AG04450 (cell line): ENCODE measurements at places on chromosomes 1 and 21. TPM values are rescaled to one million over a fixed set of nuclear protein-coding genes. Genes with fewer than 3 reads are reported as not detected.

GRCh38 chr21:46347791-46348381 is 23.9 kb downstream of the PCNT start:
- DNase-seq: no peak

GRCh38 chr1:186605762-186606350 is 74.4 kb downstream of the PTGS2 start:
- DNase-seq: peak; percentile 11

DNA sequence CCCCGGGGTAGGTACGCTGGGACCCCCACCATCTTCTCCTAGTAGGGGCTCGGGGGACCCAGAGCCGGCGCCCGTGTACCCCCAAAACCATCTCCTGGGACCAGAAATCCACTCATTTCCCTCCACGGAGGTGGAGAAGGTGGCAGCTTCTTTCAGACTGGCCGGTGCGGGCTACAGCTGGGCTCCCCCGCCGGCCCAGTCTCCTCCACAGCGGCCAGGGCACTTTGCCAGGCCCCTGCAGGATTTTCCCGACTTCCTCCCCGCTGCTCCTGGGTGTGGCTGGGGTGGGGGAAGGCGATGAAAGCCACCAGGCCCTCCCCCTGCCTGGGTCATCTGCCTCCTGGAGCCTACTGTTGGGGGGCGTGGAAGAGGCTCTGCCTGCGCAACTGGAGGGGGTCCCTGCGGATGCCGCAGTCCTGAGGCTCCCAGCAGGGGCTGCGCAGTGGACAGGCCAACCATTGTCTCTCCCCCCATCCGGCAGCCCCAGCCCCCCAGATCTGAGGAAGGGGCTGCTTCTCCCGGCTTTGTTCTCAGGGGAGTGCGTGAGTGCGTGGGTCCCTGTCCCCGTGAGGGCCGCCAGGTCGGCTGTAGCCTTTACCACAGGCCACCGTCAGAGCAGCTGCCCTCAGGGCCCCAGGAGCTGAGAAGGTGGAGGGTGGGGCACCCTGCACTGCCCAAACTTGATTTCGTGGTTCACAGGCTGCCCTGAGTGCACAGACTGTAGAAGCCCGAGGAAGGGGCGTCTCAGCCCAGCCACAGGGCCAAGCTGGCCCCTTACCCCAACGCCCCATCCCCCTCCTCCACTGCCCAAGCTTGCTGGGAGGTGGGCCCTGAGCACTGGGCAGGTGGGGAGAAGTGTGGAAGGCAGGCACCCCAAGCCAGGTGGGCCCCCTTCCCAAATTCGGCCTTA is 1.3 kb downstream of the AGRN start:
- peak; percentile 15 for DNase-seq

DNA sequence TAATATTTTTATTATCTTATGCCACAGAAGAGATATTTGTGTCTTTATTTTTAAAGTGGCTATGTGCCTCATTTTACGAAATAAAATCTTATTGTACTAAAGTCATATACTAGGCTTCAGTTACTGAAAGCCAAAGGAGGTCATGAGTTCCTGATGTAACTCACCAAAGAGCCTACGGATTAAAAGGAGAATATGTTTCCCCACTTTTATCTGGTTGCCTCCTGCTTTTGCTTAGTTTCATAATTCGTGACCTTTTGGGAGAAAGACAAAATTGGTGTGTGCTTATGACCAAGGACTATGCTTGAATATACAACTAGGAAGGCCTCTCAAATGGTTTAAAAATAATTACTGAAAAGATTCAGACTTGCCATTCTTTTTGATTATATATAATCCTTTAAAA is 18.2 kb upstream of the AHCTF1 start:
- no peak for DNase-seq

DNA sequence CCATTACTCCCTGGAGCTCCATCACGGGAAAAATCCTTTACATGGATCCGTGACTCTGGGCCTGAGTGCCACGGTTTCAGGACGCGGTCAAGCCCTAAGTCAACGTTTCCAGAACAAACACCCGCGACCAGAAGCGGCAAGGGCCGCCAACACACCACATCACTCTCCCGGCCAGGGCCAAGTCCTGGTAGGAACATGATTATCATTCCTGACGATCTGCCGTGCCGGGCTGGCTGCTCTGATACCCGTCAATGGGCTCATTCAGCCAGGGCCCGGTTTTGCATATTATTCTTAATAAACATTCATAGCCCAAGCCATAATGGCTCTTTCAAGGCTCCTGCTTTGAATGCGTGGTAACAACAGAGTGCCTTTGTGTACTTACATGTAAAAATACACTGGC is 44.6 kb upstream of the SIM2 start:
- DNase-seq: no peak

DNA sequence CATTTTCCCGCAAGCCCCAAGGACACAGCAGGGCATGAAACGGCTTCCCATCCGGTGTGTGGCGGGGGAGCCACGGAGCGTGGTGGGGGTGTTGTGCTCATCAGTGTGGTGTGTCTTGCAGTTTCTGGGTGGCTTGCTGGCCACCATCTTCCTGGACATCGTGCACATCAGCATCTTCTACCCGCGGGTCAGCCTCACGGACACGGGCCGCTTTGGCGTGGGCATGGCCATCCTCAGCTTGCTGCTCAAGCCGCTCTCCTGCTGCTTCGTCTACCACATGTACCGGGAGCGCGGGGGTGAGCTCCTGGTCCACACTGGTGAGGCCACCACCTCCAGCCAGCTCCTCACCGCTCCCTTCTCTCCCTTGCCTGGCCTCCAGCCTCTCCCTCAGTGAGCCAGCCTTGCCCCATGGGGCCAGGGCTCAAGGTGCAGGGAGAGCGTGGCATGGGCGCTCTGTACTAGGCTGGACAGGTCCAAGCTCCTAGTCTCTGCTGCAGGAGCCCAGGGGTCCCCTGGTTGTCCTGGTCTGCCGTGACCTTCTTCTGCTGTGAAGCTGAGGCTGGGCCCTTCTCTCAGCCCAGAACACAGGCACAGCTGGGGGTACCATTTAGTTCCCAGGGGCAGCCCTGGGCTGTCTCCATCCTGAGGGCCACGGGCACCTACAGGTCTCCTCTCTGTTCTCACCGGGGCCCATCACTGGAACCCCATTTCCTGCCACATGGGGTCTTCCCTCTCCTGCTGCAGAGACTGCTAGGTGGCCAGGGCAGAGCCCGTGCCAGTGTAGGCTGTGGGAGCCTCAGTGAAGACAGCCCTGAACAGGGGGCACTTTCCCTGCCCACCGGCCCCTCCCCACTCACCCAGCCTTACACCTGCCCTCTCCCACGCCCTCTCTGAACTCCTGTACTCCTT is 12.6 kb downstream of the AGTRAP start:
- DNase-seq: no peak

GRCh38 chr1:2637442-2638145 is 4.8 kb upstream of the MMEL1 start:
- no peak for DNase-seq

DNA sequence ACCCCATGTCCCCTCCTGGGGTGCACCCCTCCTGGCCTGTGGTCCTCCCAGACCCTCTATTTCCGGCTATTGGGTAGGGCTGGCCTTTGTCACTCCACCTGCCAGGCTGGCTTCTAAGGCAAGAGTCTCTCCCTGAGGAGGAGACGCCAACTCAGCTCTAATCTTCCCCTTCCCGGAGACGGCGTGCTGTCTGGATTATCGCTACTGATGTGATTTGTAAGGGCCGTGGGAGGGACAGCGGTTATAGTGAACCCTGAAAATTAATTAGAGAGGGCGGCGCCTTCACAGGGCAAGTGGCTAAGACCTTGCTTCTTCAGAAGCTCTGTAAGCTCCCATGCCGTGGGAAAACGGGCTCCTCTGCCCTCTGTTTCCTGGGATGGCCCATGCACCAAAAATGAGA is 207.0 kb upstream of the VAMP3 start:
- no peak for DNase-seq

GRCh38 chr1:156160743-156161171 is 7.4 kb downstream of the SEMA4A start:
- DNase-seq: peak; percentile 42

GRCh38 chr1:207173396-207173795 is 69.4 kb downstream of the C4BPA start:
- DNase-seq: no peak

- no peak for DNase-seq
These were observed 61.1 kb upstream of the DMRTB1 start for GRCh38 chr1:53398091-53398490.

DNA sequence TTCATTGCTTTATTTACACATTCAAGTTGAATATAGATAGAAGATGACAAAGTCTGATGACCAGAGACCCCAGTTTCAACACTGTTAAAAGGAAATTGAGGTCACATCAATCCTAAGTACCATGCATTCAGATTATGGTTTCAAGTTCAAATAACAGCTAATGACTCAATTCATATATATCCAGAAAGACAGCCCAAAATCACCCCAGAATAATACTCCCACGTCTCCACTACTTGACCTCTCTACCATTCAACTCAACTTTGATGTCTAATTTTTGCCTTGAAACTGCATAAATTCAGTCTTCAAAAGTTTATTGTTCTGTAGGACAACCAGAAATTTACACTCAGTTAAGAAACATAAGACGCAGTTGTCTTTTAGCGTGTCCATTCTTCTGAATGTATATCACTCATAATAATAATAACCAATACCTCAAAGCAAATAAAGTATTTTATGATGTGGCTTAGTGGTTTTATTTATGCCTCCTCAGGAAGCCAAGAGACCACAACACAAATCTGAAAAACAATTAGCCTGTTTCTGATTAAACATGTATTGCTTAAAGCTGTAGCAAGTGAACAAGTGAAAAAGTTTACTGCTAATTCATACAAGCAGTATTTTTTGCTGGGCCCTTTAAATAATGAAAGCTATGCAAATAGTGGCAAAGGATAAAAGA is 569.0 kb downstream of the LTN1 start:
- DNase-seq: no peak

GRCh38 chr21:14989359-14989758 is 75.4 kb downstream of the NRIP1 start:
- peak; percentile 41 for DNase-seq

DNA sequence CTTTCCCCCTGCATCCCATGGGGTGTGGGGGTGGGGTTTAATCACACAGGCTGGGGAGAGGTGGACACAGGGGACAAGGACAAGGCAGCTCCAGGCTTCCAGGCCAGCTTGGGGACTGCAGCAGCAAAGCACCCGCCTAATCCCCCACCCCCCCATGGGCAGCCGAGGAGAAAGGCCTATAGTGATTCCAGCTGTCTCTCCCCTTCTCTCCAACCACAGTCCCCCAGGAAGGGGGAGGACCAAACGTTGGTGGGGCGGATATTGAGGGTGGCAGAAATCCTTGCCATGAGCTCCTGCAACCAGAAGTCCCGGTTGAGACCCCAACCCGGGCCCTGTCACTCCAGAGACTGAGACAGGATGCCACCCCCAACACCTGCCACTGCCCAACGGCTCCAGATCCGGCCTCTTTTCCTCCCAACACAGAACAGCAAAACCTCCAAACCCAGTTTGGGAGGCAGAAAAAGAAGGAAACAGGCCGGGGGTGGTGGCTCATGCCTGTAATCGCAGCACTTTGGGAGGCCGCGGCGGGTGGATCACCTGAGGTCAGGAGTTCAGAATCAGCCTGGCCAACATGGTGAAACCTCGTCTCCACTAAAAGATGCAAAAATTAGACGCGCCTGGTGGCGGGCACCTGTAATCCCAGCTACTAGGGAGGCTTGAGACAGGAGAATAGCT is 1.7 kb downstream of the EPHA2 start:
- no peak for DNase-seq

- DNase-seq: no peak
These were observed 2.8 kb downstream of the GCSAML start for GRCh38 chr1:247551721-247552120.

DNA sequence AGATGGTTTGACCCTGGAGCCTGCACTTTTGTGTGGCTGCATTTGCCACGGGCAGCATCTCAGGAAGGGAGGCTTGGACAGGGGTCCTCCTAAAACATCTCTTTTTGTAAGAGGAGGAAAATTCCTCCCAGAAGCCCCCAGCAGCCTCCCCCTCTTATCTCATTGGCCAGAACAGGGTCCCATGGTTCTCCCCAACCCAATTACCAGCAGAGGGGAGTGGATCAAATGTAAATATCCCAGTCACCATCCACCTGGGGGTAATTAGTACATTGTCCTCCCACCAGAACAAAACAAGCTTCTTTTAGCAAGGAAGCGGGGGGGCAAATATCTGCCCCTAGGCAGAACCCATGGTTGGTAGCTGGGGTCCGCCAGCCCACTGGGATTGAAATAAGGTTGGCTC is 44.7 kb upstream of the TENT5B start:
- DNase-seq: no peak

DNA sequence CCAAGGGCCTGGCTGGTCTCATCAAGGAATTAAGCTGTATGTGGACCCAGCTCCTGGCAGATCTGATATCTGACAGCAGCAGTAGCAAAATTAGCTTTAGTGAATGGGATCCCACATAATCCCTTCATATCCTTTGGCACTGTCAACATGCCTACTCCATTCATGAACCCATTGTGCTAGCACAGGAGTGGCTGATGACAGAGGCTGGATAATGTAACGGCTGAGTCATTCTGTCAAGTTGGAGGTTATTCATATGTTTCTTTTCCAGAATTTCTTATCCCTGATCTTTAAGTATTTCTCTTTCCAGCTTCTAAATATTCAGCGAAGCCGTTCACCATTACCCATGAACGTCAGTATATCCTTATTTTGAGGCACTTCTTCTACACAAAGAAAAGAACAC is 84.3 kb downstream of the EXTL2 start:
- no peak for DNase-seq

DNA sequence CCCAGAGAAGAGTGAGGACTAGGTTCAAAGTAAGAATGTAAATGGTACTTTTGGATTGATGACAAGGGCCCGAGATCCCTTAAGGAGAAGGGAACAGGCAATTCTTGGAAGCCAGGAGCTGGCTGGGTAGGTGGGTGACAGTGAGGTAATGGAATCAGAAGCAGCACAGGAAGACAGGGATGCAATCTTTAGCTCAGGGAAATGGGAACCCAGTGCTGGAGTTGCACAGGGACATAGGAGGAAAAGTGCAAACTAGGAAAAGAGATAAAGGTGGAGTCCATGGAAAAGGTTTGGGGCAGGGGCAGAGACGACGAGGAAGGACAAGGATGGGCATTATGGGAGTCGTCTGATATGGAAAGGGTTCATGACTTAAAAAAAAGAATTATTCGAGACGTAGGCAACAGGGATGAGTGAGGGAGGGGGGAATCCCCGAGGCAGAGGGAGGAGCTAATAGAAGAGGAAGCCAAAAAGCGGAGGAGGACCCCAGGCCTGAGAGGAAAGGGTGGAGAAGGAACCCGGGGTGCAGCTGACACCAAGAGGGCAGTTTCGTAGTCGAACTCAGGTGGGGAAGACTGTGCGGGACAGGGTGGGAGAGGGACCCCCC is 495 bp downstream of the PI4KB start:
- no peak for DNase-seq

- no peak for DNase-seq
These were observed 8.6 kb downstream of the COL6A1 start for GRCh38 chr21:45990049-45990711.

- no peak for DNase-seq
These were observed 5.0 kb downstream of the SDF4 start for GRCh38 chr1:1226566-1227362.

TMOD4 gene
- polyA plus RNA-seq: not detected in 2 replicates

ZBTB8B gene
- polyA plus RNA-seq: not detected in 2 replicates

C2CD4D gene
- polyA plus RNA-seq: not detected in 2 replicates

KRTAP19-8 gene
- not detected in 2 replicates for polyA plus RNA-seq

TNNT2 gene
- 1.6 and 2.3 TPM in 2 replicates for polyA plus RNA-seq

SCYL3 gene
- 8.3 and 9.8 TPM in 2 replicates for polyA plus RNA-seq

SH2D5 gene
- 4.9 and 6.5 TPM in 2 replicates for polyA plus RNA-seq

RGL1 gene
- 10.1 and 11.1 TPM in 2 replicates for polyA plus RNA-seq

KRTAP19-3 gene
- not detected in 2 replicates for polyA plus RNA-seq

DMRTA2 gene
- not detected in 2 replicates for polyA plus RNA-seq

CDC42BPA gene
- 25.4 and 30.7 TPM in 2 replicates for polyA plus RNA-seq

GOLT1A gene
- polyA plus RNA-seq: not detected in 2 replicates

MAST2 gene
- 24.7 and 25.5 TPM in 2 replicates for polyA plus RNA-seq
